ENCODE measurements at places on chromosomes 16 and 17. TPM values are rescaled to one million over a fixed set of nuclear protein-coding genes. Genes with fewer than 3 reads are reported as not detected.

KRTAP4-4 gene
- total RNA-seq: not detected

CMTM2 gene
- not detected for total RNA-seq

TBC1D3K gene
- total RNA-seq: not detected

RAMP2 gene
- total RNA-seq: 0.49 TPM

SKAP1 gene
- total RNA-seq: not detected

ANKFN1 gene
- total RNA-seq: 0.07 TPM

DOC2B gene
- total RNA-seq: 0.09 TPM

NUPR1 gene
- 8.9 TPM for total RNA-seq

CALB2 gene
- not detected for total RNA-seq

NPIPA3 gene
- not detected for total RNA-seq

PDE6G gene
- total RNA-seq: not detected

Measured in airway epithelial cell (primary cell).